ENCODE measurements at places on chromosomes 11 and 22.

- DNase-seq = no peak
These were observed 73.3 kb downstream of the ENTHD1 start for GRCh38 chr22:39820256-39820655.

- no peak for DNase-seq
These were observed 6.2 kb downstream of the KCNC1 start for GRCh38 chr11:17740649-17741235.

DNA sequence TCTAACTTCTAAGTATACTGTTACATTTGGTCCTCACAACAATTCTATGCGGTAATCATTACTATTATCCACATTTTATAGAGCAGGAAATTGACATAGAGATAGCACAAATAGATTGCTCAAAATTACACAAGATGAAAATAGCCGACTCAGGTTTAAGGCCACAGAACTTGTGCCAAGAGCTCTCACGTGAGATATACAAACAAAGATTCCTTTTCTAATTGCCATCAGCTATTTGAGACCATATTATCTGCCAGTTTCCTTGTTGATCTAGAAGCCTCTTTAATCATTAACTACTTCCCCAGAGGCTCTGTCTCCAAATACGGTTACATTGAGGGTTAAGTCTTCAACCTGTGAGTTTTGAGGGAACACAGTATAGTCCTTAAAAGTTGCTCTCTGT, 61.0 kb upstream of the GLYATL1B start:
- DNase-seq = no peak

DNA sequence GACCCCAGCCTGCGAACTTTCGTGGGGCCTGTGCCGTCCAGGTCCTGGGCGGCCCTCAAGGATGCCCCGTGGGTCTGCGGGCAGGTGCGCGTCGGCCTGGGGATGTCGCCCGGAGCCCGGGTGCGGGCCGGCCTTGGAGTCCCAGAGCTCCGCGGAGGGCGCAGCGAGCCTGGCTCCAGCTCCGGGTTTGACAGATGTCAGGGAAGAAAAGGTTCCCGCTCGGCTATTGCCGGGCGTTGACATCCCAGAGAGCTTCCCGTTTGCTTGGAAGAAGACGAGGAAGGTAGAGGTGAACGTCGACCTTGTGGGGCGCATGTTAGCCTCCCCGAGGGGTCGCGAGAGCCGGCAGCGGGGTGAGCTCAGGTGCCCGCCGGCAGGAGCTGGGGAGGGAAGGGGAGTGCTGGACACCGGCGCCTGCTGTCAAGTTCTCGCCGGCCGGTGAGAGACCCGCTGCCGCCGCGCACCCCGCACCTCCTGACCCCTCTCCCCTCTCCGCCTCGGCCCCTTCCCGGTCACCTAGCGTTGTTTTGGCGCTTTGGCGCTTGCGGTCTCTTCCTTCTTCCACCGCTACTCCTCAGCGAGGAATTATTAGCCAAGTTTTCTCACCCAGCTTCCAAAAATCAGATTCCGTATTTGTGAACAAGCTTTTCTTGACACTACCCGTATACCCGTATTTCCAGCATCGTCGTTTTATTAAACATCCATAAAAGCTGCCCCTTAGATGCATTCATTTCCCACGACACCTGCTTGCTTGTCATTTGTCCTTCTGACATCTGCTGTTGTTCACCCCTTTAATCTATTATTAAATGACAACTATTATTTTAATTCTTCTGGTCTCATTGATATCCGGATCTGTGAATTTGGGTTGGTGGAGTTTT, 1.3 kb downstream of the BMAL1 start:
- DNase-seq = no peak

DNA sequence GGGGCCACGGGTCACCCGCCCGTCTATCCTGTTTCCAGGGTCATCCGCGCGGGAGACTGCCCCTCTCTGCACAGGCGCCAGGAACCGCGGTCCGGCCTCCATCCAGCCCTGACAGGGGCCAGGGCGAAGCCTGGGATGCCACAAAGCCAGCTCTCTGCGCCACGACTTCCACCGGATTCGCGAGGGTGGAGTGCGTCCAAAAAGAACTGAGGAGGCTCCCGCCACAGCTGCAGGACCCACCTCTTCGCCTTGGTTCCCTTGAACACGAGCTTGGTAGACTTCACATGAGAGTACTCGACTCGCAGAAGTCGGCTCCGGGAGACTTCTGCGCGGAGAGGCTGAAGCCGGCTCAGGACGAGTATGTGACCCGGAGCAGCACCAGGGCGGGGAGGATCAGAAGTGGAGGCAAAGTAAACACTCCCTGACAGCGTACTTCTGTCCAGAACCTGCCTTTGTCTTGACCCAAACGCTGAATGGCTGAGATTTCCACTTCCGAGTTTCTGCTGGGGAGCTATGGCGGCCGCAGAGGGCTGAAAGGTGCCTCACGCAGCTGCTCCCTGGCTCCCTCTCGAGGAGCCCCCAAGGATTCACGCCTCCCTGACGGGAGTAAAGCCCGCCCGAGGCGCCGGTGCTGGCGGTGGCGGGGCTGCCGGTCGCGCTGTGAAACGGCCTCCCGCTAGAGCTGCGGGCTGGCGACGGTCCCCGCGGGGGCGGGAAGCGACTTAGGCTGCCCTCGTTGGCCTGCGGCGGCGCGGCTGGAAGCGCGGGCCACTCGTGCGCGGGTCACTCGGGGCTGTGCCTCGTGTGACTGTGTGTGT, 4566.7 kb upstream of the OR11H1 start:
- no peak for DNase-seq

DNA sequence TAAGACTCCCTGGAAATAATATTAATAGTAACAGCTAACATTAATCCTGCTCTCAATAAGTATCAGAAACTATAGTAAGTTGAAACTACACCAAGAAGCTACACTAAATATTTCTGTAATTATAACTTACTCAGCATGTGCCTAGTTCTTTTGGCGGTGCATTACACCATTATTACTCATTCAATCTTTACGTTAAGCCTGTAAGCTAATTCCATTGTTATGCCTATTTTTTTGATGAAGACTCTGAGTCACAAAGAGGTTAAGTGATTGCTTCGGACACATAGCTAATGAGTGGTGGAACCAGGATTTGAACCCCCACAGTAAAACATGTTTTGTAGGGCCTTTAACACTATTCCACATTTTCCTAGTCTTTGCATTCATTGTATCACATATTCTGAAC, 111.6 kb downstream of the RASSF10 start:
- no peak for DNase-seq

DNA sequence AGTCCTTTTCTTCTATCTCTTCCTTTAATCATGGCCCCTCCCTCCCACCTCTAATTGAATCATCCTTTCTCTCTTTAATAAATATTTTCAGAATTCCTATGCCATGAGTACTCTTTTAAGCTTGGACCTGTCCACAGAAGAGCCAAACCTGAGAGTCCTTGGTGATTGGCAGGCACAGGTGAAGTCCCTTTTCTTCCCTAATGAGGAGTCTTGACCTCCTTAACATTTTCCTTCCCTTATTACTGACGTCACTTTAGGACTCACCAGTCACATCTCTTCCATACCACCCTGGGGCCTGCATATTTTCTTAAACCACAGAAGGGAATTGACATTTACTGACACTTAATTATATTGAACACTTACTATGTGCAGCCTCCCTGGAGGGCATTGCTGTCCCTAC, 41.0 kb upstream of the RASSF10 start:
- DNase-seq = no peak

GRCh38 chr11:46293641-46294103, 16.2 kb downstream of the CREB3L1 start:
- no peak for DNase-seq

All from activated CD8-positive, alpha-beta memory T cell treated with anti-CD3 and anti-CD28 coated beads for 1 hour (primary cell).